H54 (cell line): ENCODE measurements at places on chromosomes 2 and 18.

DNA sequence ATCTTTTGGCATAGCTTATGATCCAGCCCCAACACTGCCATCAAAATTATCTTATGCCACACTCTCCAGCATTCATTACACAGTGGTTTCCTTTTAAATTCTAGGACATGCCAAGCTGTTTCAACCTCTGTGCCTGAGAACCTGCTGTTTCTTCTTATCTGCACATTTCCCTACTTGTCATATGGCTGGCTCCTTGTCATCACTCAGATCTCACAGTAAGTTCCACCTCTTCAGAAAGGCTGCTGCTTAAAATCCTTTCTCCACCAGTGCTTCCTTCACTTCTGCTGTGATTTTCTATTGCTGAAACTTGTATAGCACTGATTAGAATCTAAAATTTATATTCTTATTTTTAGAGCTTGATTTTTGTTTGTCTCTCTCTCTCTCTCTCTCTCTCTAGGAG, 43.4 kb downstream of the MC4R start:
- DNase-seq: no peak

GRCh38 chr2:11697103-11697871, 27.3 kb upstream of the NTSR2 start:
- peak; percentile 88 for DNase-seq

DNA sequence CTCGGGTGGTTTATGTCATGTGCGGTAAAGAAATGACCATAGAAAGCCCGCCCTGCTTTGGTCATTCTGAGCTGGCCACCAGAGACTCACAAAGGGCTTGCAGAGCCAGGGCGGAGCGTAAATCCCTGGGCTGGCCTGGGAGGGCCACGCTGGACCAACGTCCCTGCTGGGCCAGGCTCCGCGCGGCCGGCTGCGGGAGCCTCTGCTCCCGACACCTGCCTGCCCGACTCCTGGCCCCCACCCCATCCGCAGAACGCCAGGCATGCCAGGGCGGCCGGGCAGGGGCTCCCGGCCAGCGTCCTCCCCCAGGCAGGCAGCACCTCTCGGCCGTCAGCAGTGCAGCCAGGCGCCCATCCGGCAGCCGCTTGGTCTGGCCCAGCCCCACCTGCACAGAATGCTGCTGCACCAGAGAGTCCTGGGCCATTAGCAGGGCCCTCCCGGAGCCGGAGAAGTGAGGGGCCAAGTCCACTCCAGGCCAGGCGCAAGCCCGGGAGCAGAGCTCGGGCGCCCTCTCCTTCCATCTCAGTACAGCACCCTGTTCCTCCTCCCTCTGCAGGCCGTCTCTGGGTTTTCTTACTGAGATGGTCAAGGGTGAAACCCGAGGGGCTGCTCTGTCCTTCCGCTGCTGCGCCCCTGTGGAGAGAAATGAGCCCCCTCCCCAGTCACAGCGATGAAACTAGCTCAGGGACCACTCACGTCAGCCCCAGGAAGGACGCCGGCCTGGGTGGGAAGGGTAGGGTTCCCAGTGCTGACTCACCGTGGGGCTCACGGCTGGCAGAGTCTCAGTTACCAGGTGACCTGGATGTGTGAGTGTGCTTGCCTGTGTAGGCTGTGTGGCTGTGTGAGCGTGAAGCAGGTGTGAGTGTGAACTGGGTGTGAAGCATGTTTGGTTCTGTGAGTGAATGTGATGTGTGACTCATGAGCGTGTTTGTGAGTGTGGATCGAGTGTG, 83.3 kb downstream of the PTGR3 start:
- no peak for DNase-seq

- no peak for DNase-seq
Observed at GRCh38 chr2:64586883-64587481, 62.9 kb downstream of the AFTPH start.

GRCh38 chr18:28071199-28071598, 105.7 kb downstream of the CDH2 start:
- DNase-seq: no peak

GRCh38 chr18:3132700-3133099, 87.1 kb downstream of the MYOM1 start:
- DNase-seq: no peak

DNA sequence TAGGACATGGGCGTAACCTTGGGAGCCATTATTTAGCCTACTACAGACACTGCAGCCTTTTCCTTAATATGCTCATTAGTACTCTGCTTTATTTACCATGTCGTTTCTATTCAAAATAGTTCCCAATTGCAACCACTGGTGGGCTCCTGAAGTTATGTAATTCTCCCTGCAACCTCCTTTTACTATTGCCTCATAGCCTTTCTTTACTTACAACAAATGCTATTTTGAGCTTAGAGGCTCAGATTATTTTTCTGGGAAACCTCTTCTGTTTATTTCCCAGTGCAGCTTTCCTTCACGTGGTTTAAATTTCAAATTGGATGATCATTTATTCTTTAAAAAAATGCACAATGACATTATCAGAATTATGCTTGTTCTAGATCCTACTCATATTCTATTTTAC, 492.3 kb upstream of the TMEFF2 start:
- no peak for DNase-seq

DNA sequence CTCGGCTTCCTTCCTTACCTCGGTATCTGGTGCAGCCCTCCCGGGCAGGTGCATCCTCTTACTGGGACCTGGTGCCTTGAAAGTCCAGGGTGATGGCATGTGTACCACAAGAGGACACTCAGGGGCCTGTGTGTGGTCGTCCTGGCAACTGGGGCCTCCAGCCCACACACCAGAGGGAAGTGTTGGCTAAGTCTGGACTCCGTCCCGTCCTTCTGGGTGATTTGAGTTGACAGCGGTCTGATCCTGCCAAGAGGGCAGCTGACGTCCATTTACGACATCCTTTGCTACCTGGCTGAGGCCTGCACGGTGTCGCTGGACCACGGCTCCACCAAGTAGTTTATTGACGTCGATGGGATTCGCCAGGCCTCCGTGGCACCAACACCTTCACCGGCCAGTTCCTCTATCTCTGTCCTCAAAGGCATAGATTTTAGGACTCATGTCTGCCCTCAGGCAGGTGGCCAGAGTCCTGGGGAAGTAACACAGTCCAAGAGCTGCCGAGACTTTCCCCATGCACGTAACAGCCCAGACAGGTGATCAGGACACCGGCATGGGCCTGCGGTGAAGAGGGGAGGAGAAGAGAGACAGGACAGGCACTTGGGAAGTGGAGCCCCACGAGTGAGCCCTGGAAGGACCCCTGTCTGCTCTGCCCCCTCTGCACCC, 186.0 kb upstream of the HDAC4 start:
- DNase-seq: no peak

- no peak for DNase-seq
Observed at GRCh38 chr2:162457490-162457889, 113.6 kb downstream of the GCA start.

DNA sequence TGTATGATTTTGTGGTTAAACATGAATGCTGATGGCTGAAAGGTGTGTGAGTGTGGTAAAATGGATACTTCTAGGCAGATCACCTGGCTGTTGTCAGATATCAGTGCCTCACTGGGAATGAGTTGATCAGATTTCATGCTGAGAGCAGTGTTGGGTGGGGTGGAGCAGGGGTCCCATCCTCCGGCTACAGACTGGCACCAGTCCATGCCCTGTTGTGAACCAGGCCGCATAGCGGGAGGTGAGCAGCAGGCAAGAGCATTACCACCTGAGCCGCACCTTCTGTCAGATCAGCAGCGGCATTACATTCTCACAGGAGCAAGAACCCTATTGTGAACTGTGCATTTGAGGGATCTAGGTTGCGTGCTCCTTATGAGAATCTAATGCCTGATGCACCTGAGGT, 78.7 kb downstream of the GLI2 start:
- DNase-seq: no peak
